Midbrain (tissue), 1 donor: ENCODE measurements at places on chromosomes 7 and 10.
A peak's percentile ranks its signal among the peaks of the same experiment; 100 is the strongest.

DNA sequence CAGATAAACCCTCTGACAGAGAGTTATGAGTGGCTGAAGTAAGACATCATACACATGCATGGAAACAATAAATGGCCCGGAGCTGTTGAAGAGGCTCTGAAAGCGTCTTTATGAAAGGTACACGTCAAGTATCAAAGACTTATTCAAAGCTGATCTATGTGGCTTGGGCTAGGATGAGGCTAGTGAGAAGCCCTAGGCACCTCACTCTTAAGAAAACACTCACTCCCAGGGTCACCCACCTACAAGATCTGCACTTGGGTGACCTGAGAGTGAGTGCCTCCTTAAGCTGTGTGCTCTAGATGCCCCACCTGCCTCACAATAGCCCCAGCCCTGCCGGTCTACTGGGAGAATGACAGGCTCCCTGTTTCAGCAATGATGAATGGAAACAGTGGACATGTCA lies 1.1 kb upstream of the GIMAP1 start:
- no peak for DNase-seq

- peak; percentile 59 for DNase-seq
These were observed 115.7 kb downstream of the MAD1L1 start for GRCh38 chr7:2116989-2117591.

GRCh38 chr10:519716-520401 lies 169.6 kb downstream of the DIP2C start:
- DNase-seq: no peak

- DNase-seq: no peak
These were observed 81.8 kb downstream of the SGMS1 start for GRCh38 chr10:50541921-50542320.

DNA sequence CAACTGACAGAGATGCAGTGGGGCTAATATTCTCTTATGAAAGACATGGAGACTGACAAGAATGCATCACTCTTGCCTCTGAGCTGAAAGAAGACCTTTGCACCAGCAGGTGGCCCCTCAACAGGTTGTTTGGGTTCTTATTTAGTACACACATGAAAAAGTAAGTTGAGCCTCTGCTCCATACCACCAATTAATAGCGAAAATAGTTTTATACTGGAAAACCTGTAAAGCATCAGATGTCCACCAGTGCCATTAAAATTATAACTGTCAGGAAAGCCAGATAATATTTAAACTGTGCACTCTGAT lies 26.3 kb upstream of the FAM13C start:
- DNase-seq: no peak

DNA sequence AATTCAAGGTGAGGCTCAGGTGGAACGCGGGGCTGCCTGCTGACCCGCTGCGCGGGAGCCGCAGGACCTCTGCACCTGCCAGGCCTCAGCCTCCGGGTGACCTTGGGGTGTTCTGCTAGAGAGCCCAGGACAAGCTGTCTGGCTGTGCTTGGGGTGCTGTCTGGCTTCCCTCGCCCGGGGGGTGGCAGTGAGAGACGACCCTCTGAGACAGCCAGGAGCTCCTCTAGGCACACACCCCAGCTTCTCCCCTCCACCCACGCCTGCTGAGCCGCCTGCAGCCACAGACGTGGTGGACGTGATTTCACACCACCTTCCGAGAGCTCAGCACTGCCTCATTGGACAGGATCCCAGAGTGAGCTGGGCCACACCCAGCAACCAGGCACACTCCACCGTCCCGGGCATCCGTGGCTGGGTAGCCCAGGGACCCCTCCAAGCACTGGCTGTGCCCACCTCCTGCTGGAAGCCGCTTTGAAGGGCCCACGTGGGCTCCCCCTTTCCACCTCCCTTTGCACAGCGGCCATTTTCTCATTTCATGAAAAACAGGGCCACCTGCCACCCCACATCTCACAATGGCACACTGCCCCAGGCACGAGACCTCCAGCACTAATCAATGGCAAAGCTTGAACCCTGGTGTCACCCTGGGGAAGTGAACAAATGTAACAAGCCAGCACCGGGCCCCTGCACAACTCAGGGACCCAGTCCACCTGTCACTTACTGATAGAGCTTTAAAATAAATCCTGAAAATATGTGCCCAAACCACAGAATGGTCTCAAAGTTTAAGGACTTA lies 35.0 kb downstream of the ZFAND2A start:
- no peak for DNase-seq

DNA sequence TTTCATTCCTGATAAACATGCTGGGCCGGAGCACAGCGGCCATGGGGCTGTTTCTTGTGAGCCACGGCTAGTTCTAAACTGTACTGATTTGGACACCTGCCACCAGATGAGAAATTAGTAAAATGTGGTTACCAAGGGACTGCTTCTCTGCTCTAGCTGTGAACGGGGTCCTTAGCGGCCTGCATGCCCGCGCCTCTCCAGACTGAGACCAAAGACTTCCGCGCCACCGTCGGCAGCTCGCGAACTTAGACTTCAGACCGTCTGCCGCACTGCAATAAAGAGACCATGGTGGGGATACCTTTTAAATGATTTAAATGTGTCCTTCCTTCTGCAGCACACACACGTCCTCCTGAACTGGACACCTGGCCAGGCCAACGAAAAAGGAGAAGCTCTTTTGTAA lies 116.4 kb downstream of the BMS1 start:
- no peak for DNase-seq

GRCh38 chr7:5228066-5228465 lies 38.0 kb downstream of the WIPI2 start:
- no peak for DNase-seq
